Kidney (tissue), 22 donors: ENCODE measurements at places on chromosomes 3 and 15.

- DNase-seq, result no peak
Observed at GRCh38 chr3:184766555-184767261, 45.3 kb upstream of the VPS8 start.

DNA sequence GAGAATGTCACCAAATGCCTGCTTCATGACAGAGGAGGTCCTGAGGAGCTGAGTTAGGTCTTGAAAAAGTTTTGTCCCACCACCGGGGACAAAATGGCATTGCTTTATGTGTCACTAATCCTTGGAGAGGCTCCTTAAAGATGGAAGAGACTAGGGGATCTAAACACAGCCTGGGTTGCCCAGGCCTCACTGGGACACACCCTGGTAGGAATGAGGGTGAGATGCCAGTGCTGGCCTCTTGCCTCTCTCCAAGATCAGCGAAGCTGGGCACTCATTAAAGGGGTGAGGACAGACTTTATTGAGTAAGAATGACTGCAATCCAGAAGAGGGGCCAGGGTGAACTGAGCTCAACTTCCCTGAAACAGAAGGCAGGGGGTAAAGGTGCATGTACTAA lies 58.5 kb upstream of the KLF13 start:
- peak; percentile 6 for DNase-seq

GRCh38 chr15:56240390-56240789 lies 3.3 kb downstream of the RFX7 start:
- no peak for DNase-seq

DNA sequence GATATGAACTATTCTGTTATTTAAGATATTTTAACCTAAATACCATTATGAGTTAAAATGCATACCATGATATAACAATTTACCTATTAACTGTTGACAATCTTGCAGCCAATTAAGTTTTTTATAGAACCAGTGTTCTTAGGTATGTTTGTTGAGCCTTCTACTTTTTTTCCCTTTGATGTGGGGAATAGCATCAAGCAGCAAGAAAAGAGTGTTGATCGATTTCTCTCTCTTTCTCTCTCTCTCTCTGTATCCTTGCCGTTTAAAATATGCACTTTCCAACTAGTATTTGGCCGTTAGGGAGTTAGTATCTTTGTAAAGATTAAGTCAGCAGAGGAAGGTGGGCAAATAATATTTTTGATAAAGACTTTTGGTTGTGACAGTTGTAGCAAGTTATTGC lies 5.9 kb downstream of the CHD2 start:
- DNase-seq, result no peak

GRCh38 chr15:64858021-64858575 lies 16.4 kb downstream of the PLEKHO2 start:
- peak; percentile 60 for DNase-seq

- no peak for DNase-seq
Observed at GRCh38 chr15:59384507-59384906, 11.8 kb upstream of the MYO1E start.
